Type B pancreatic cell (in vitro differentiated cells): ENCODE measurements at places on chromosomes 1 and 21. TPM values are rescaled to one million over a fixed set of nuclear protein-coding genes. Genes with fewer than 3 reads are reported as not detected.

C2CD4D gene
- 0.43 and 0.45 TPM in 2 replicates for total RNA-seq

C21orf91 gene
- total RNA-seq = 14.5 and 35.8 TPM in 2 replicates

FAM72A gene
- 3.5 and 4.3 TPM in 2 replicates for total RNA-seq

PDE9A gene
- 15.2 and 18.6 TPM in 2 replicates for total RNA-seq

NHLH2 gene
- 0.26 and 1.1 TPM in 2 replicates for total RNA-seq

- DNase-seq = no peak
- H3K27ac ChIP-seq = peak within 1 kb of the TSS; percentile 89
- H3K27me3 ChIP-seq = no peaks in the 10 kb centered on the region
- peak within 1 kb of the TSS; percentile 89 for H3K4me3 ChIP-seq
Measured at GRCh38 chr1:27341525-27342252, at the start of gene SYTL1. SYTL1 (plus strand) TSS chr1:27342022; CDS start chr1:27345335, 3,313 bp downstream.

LYST gene
- 9.1 and 9.7 TPM in 2 replicates for total RNA-seq

VHLL gene
- 0.48 TPM in 1 of 2 replicates, not detected in the other for total RNA-seq

DNA sequence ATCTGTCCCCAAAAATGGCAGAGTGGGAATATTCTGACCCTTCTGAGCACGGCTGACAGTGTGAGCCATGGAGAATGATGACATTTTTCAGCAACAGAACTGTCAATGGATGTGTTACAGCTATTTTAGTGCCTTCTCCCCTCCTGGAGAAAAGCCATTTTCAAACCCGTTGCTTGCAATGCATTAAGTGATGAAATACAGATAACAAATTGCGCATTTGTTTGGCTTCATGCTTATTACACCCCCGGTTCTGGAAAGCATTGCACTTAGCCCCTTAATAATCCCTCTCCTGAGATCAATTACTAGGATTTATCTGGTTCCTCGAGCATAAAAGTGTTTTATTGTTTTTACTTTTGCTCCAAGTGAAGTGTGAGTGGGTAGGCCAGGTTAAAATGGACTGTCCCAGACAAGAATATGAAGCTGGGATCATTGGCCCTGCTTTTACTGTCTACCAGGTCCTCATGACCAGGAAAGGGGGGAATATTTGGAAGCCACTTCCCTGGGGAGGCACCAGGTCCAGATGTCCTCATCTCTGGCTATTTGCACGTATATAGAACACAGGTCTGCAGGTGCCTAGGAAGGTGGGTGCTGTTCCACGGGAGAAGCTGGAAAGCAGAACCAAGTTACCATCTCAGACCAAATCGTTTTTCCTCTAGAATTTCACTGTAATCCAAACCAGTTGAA lies 37.5 kb upstream of the HHAT start:
- DNase-seq = no peak
- H3K27ac ChIP-seq = peak overlapping the region; percentile 26
- no peaks in the 10 kb centered on the region for H3K36me3 ChIP-seq
- peaks cover 43% of the 10 kb centered on the region for H3K4me1 ChIP-seq
- H3K27me3 ChIP-seq = peaks cover 18% of the 10 kb centered on the region
- H3K4me3 ChIP-seq = peak overlapping the region; percentile 22

DNA sequence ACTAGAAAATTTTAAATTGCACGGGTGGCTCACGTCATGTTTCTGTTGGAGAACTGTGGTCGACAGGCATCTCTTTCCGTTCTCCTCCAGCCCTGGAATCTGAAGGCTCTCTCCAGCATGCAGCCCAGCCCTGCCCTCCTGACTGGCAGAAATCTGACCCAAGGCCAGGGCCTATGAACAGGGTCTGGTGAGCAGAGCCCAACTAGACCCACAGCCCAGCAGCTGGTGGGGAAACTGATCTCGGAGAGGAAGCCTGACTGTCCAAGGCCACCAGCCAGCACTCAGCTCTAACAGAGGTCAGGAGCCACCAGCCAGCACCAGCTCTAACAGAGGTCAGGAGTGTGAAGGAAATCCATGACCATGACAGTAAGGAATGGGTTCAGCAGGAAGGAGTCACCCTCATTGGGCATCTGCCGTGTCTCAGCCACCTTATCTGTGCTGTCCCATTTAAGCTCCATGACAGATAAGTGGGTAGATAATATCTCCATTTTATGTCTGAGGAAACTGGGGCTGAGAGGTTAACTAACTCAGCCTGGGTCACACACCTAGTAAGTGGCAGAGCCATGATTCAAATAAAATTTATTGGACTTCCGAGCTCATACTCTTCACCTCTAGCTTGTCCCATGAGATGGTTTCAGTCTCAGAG lies 20.2 kb upstream of the PKP1 start:
- no peak overlapping the region for H3K4me3 ChIP-seq
- H3K4me1 ChIP-seq = no peaks in the 10 kb centered on the region
- peaks cover 51% of the 10 kb centered on the region for H3K27me3 ChIP-seq
- no peak for DNase-seq

- peaks cover 2% of the 10 kb centered on the region for H3K27me3 ChIP-seq
- peak; percentile 68 for DNase-seq
- H3K36me3 ChIP-seq = no peaks in the 10 kb centered on the region
- H3K27ac ChIP-seq = peak overlapping the region; percentile 88
Measured at GRCh38 chr1:2230781-2231531, 2.8 kb downstream of the SKI start.

GRCh38 chr1:43766086-43766784 lies 58.9 kb downstream of the ST3GAL3 start:
- no peak overlapping the region for H3K27ac ChIP-seq
- DNase-seq = no peak
- peaks cover 13% of the 10 kb centered on the region for H3K4me1 ChIP-seq
- no peak overlapping the region for H3K4me3 ChIP-seq
- no peaks in the 10 kb centered on the region for H3K36me3 ChIP-seq

- H3K4me3 ChIP-seq = peak within 1 kb of the TSS; percentile 86
- H3K27ac ChIP-seq = peak within 1 kb of the TSS; percentile 78
- no peaks in the 10 kb centered on the region for H3K36me3 ChIP-seq
- H3K27me3 ChIP-seq = peaks cover 38% of the 10 kb centered on the region
- peak; percentile 85 for DNase-seq
Measured at GRCh38 chr1:37474046-37474696, at the start of gene ZC3H12A. ZC3H12A (plus strand) TSS chr1:37474580; CDS start chr1:37475497, 917 bp downstream.

DNA sequence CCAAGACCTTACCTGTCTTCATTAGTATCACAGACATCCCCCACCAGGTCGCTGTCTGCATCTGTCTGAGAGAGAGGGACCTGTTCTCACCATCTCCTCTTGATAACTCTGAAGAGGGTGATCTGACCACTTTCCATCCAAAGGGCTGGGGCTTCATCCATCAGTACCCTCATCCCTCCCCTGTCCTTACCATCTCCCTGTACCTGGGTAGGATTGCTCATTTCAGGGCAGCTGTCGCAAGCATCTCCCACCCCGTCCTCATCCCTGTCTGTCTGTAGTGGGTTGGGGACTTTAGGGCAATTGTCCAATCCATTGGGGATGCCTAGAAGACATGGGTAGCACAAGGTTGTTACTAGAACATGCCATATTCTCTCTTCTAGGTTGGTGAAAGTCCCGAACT lies 7.9 kb downstream of the THBS3 start:
- H3K27ac ChIP-seq = no peak overlapping the region
- no peak overlapping the region for H3K4me3 ChIP-seq
- no peaks in the 10 kb centered on the region for H3K27me3 ChIP-seq
- H3K36me3 ChIP-seq = peaks cover 13% of the 10 kb centered on the region
- H3K4me1 ChIP-seq = peaks cover 15% of the 10 kb centered on the region

DNA sequence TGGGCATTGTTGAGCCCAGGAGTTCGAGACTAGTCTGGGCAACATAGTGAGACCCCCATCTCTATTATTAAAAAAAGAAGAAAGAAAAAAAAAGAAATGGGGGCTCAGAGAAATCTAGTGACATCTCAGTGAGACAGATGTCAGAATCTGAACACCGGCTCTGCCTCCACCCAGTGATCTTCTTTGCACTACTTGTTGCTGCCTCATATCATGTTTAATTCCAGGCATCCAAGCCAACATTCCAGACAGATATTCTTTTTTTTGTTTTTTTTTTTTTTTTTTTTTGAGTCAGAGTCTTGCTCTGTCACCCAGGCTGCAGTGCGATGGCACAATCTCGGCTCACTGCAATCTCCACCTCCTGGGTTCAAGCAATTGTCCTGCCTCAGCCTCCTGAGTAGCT lies 5.0 kb upstream of the ARL8A start:
- H3K27ac ChIP-seq = no peak overlapping the region
- H3K36me3 ChIP-seq = no peaks in the 10 kb centered on the region
- peaks cover 14% of the 10 kb centered on the region for H3K4me1 ChIP-seq
- no peak overlapping the region for H3K4me3 ChIP-seq
- H3K27me3 ChIP-seq = peaks cover 3% of the 10 kb centered on the region
- DNase-seq = no peak
